ENCODE measurements at places on chromosomes 16 and 17.

GRCh38 chr17:22703204-22703603 is 1010.9 kb downstream of the KCNJ18 start:
- DNase-seq = no peak

DNA sequence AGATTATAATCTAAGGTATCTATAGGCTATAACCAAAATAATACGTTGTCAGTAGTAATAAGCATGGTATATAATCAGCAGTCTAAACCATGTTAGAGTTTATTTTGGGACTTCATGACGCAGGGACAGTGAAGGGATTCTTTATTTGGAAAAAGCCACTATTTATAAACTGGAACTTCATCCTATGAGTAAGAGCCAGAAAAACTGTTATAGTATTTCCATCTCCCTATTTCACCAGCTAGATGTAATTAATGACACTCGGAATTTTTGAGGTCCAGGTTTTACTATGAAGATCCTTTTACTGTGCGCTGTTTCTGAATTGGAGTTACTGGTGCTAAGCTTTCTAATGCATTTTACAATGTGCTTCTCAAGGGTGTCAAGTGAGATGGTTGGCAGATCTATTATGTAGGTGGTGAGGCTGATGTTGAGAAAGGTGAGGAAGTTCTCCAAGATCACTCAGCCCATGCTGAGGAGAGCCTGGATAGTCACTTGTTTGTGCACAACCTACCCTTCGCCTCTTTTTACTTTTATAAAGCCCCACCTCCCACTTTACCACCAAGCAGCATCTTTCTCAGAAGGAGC is 149.3 kb downstream of the MSI2 start:
- no peak for DNase-seq

DNA sequence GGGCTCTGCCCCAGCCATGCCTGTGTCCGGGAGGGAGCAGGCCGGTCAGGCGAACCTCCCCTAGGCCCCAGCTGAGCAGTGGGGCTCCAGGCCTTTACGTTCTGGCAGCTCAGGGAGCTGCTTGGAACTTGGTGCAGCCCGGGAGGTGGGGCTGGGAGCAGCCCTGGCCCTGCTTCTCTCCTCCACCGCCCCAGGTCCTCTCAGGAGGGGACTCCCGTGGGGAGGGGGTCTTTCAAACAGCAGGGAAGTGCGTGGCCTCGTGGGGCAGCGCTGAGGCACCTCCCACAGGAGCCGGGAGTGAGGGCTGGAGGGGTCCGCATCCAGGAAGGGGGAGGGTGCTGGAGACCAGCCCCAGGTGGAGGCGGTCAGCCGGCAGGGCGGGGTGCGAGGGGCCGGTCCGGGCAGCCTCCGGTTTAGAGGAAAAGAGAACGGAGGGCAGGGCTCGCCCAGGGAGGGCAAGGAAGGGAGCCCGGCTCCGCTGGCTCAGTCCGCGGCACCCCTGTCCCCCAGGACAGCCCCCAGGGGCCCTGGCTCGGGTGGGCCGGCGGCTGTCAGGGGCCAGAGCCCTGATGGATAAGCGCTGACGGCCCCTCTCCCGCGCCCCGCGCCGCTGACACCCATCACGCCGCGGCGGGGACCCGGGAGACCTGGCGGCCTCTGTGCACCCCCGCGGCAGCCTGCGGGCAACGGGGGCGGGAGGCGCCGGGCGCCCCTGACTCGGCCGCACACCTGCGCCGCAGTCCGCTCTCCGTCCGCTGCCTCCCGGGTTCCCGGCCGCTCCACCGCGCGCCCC is 587 bp upstream of the PRR35 start:
- DNase-seq = no peak

GRCh38 chr17:14201988-14202380 is 34.7 kb downstream of the CDRT15 start:
- no peak for DNase-seq

GRCh38 chr16:77457046-77457445 is 22.2 kb upstream of the ADAMTS18 start:
- no peak for DNase-seq

DNA sequence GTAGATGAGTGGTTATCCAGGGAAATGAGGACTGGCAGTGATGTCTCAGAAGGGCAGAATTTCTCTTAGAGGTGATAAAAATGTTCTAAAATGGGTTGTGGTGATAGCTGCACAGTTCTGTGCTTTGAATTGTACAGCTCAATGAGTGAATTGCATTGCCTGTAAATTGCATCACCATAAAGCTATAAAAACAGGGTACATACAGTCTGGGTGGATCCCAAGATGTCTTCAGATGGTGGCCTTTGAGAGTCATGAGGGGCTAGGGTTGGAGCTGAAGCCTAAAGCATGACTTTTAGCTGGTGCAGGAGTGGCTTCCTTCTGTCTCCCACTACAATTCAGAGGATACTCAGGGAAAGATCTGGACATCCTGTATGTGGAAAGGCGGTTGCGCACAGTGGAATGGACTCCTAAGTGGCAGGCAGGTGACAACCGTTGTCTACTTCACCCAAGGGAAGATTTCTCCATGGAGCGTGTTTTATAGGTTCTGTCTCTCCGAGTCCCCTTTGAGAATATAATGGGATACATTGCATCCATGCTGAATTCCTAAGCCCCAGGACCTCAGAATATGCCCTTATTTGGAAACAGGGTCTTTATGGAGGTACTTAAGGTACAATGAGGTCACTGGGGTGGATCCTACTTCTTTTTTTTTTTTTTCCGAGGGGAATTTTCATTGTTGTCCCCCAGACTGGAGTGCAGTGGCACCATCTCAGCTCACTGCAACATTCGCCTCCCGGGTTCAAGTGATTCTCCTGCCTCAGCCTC is 1.6 kb upstream of the IL32 start:
- no peak for DNase-seq

DNA sequence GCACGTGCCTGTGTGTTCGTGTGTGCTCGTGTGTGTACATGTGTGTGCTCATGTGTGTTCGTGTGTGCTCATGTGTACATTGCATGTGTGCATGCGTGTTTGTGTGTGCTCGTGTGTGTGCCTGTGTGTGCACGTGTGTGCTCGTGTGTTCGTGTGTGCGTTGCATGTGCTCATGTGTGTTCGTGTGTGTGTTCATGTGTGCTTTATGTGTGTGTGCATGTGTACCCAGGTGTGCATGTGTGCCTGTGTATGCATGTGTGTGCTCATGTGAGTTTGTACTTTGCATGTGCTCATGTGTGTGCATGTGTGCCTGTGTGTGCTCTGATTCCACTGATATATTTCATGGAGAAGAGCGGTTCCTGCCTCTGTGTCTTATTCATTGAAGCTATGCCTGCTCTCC is 265.5 kb downstream of the FOXL1 start:
- no peak for DNase-seq

DNA sequence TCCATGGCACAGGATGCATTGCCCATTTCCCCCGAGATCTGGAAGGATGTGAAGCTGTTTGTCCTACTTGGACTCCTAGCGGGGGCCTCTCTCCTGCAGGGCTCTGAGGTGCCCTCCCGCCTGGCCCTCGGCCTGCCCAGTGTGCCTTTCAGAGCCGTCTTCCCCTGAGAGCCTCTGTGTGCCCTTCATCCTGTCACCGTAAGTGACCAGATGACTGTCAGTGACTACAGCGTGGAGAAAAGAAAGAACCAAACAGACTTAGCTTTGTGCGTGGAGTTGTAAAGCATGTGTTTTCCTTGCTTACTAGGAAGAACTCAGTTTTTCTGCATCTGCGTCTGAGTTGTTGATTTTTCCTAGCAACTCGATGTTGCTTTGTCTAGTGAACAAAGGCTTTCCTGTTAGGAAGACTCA is 56.1 kb downstream of the BANP start:
- DNase-seq = no peak

GRCh38 chr17:34723875-34724274 is 144.5 kb downstream of the TMEM132E start:
- DNase-seq = no peak
